Caco-2 (cell line): ENCODE measurements at places on chromosomes 1 and 21. TPM values are rescaled to one million over a fixed set of nuclear protein-coding genes. Genes with fewer than 3 reads are reported as not detected.

DNA sequence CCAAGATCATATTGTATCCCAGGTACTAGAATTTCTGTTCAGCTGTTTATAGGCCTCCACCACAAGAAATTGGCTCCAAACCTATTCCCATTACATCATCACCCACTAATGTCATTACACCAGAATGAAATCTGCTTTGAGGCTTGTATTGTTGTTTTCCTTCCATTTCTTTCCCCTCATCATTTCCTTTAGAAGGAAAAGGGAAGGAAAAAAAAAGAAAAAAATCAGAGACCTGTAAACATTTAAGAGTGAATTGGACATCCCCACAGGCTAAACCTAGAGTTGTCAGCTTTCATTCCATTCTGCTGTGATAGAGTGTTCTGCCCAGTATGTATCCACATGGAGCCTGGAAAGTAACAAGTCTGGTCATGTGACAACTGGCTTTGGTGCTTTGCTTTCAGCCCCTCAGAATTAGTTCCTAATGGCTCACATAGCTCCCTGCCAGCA lies 44.6 kb downstream of the NFYC start:
- no peaks in the 10 kb centered on the region for H3K4me1 ChIP-seq
- H3K36me3 ChIP-seq = no peaks in the 10 kb centered on the region; the same call in 1 of the 2 replicates
- H3K4me3 ChIP-seq = no peak overlapping the region
- H3K27me3 ChIP-seq = no peaks in the 10 kb centered on the region
- no peak for DNase-seq
- no peak overlapping the region for H3K27ac ChIP-seq

DNA sequence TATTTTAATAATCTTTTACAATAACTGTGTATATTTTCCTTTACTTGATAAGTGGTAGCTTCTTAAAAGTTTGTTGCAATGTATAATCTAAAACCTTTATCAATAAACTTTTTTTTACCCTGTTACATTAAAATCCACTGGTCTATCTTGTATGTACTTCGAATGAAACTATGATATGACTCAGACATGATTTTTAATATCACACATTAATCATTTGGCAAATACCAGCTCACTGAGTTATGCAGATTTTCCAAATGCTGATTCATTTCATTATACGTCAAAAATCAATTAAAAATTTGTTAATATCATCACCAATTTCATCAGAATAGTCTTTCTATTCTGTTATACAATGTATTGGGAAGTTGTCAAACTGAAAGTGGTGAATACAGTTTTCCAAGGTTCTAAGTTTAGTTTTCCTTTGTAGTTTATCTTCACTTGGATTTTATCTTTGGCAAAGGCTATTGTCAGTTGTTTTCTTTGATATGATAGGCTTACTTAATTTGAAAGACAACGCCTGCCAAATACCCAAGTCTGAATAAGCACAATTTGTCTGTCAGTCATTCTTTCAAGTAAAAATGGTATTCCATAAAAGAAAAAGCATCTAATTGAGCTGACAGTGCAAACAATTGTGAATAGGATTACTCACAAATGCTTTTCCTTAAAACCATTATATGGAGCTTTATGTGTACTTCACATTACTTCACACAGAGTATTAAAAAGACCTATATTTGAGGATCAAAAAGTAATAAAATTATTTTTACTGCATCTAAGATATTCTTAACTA lies 127.0 kb downstream of the NME7 start:
- H3K36me3 ChIP-seq = no peaks in the 10 kb centered on the region
- H3K4me1 ChIP-seq = no peaks in the 10 kb centered on the region
- no peaks in the 10 kb centered on the region for H3K27me3 ChIP-seq
- H3K4me3 ChIP-seq = no peak overlapping the region

- H3K4me1 ChIP-seq = no peaks in the 10 kb centered on the region
- no peak overlapping the region for H3K27ac ChIP-seq
- H3K27me3 ChIP-seq = no peaks in the 10 kb centered on the region
- DNase-seq = no peak
- no peaks in the 10 kb centered on the region for H3K36me3 ChIP-seq
- no peak overlapping the region for H3K4me3 ChIP-seq
Measured at GRCh38 chr21:29601047-29601446, 302.3 kb downstream of the BACH1 start.

DNA sequence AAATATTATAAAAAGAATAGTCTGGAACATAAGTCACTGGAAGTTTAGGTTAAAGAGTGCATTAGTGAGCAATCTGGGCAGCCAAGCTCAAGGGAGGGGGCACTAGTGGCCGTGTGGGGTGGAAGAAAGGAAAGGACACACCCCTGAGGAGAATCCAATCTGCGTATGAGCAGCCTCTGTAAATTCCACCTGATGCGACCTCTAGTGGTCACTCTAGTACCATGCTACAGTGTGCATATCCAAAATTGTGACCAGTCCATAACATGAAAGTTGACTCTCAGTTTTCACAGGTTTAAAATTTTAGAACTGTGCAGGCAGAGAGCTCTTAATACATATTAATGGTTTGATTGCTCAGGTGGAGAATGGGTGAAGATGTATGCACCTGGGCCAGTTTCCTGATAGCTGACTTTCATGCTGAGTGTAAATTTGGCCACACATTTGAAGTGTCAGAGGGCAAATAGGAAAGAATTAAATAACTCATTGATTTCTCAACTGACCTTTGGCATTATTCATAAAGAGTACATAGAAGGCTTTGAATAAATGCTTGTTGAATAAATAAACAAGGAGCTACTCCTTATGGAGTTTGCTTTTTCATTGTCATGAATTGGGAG lies 105.9 kb upstream of the C21orf91 start:
- no peak overlapping the region for H3K4me3 ChIP-seq
- no peaks in the 10 kb centered on the region for H3K27me3 ChIP-seq
- H3K36me3 ChIP-seq = no peaks in the 10 kb centered on the region
- H3K4me1 ChIP-seq = no peaks in the 10 kb centered on the region

The TCHHL1 gene
- total RNA-seq = not detected in 2 replicates

- no peak overlapping the region for H3K4me3 ChIP-seq
- H3K27ac ChIP-seq = no peak overlapping the region
- DNase-seq = no peak
- H3K27me3 ChIP-seq = no peaks in the 10 kb centered on the region
Measured at GRCh38 chr1:53541761-53542550, 82.8 kb downstream of the DMRTB1 start.

- H3K27me3 ChIP-seq = no peaks in the 10 kb centered on the region
- H3K36me3 ChIP-seq = no peaks in the 10 kb centered on the region
- H3K4me3 ChIP-seq = no peak overlapping the region
- no peak for DNase-seq
- no peaks in the 10 kb centered on the region for H3K4me1 ChIP-seq
Measured at GRCh38 chr1:84759756-84760155, 69.5 kb upstream of the SSX2IP start.

DNA sequence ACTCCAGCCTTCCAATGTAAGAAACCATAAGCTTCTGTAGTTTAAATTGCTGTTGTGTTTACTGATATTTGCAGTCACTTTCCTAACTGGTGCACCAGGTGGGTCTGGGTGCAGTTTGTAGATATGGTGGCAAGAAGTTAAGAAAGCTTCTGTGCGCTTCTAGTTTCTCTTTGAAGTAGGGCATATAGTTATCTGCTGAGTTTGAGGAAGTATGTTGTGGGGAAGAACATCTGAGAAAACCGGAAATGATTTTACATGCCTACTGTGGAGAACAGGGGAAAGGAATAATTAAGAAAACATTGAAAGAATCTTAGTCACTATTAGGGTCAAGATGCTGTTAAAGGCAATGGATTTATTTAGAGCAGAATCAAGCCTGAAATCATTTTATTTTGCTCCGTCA lies 14.9 kb upstream of the SLC44A5 start:
- H3K4me1 ChIP-seq = no peaks in the 10 kb centered on the region
- H3K27ac ChIP-seq = no peak overlapping the region
- no peak overlapping the region for H3K4me3 ChIP-seq
- no peaks in the 10 kb centered on the region for H3K36me3 ChIP-seq

The TRIM67 gene
- total RNA-seq = 0.54 and 0.58 TPM in 2 replicates

DNA sequence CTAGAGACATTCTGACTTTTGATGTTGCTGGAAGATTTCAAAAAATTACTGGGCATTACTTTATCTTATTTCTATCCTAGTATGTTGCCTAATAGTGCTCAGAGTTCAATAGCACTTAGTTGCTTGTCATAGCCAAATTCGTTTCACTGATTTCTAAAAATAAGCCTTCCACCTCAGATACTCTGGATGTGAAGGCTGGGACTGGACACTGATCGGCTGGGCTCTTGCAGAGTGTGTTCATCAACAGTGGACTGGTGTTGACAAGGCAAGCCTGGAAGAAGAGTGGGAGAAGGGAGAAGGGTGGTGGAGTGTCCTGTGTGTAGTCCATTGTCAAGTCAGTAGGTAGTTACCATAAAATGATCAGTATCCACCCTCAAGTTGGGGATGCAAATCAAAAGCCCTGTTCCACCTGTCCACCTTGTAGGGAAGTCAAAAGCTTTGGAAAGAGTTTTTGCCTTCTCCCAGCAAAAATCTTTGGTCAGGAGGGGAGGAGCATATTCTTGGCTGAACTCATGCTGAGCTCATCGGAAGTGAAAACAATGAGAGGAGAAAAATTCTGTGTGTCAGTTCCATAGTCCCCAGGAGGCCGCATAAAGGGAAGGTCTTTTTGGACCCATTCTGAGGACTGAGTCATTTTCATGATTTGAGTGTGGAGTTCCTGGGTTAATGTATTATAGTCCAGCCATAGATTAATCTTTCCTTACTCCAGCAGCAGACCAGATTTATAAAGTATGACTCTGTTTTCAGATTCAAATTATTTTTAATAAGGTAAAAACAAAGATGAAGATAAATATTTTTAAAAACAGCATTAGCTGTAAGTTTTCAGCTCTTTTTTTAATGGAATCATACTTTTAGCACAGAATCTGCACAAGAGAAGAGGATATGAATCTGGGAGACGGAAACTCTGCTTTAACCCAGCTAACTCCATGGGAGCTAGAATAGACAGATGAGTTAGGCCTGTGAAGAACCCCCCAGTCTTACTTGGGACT lies 99.5 kb upstream of the BMP8A start:
- H3K4me3 ChIP-seq = no peak overlapping the region
- peaks cover 30% of the 10 kb centered on the region for H3K4me1 ChIP-seq
- DNase-seq = no peak
- peaks cover 1% of the 10 kb centered on the region; the same call in 1 of the 2 replicates for H3K36me3 ChIP-seq
- H3K27ac ChIP-seq = no peak overlapping the region

GRCh38 chr1:23217421-23218115 lies at the start of gene HTR1D:
Gene HTR1D (minus strand): TSS chr1:23217502. CDS start chr1:23194219, 23,283 bp downstream.
- no peak within 1 kb of the TSS for H3K27ac ChIP-seq
- no peaks in the 10 kb centered on the region for H3K27me3 ChIP-seq
- peaks cover 7% of the 10 kb centered on the region for H3K4me1 ChIP-seq
- H3K4me3 ChIP-seq = peak within 1 kb of the TSS; percentile 71
- DNase-seq = peak; percentile 51

The TBX15 gene
- total RNA-seq = 0.11 TPM in 1 of 2 replicates, not detected in the other

GRCh38 chr1:211327346-211327921 lies 801 bp downstream of the TRAF5 start:
- peak overlapping the region; percentile 66 for H3K4me3 ChIP-seq
- H3K27ac ChIP-seq = peak overlapping the region; percentile 74
- H3K36me3 ChIP-seq = no peaks in the 10 kb centered on the region
- no peak for DNase-seq

- DNase-seq = peak; percentile 31
- no peak overlapping the region for H3K27ac ChIP-seq
- H3K4me3 ChIP-seq = no peak overlapping the region
- H3K27me3 ChIP-seq = no peaks in the 10 kb centered on the region
- peaks cover 6% of the 10 kb centered on the region for H3K4me1 ChIP-seq
- no peaks in the 10 kb centered on the region for H3K36me3 ChIP-seq
Measured at GRCh38 chr1:234912548-234913277, 215.9 kb downstream of the TOMM20 start.

DNA sequence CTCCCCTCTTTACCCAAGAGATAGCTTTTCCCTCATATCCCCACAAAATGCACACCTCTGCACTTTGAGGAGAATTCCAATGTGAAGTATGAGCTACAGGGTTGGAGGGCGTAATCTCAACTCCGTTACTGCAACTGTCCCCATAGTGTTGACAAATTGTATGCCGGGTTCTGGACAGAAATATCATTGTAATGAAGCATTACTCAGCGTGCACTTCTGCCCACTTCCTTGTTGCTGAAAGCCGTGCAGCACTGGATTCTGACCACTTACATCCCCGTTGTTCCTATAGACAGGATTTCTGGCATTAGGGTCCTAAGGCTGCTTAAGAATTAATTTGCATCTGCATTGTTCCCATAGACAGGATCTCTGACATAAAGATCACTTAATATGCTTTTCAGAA lies 205.6 kb downstream of the RHOU start:
- DNase-seq = no peak
- H3K27me3 ChIP-seq = no peaks in the 10 kb centered on the region
- H3K36me3 ChIP-seq = no peaks in the 10 kb centered on the region
- no peak overlapping the region for H3K27ac ChIP-seq
- H3K4me3 ChIP-seq = no peak overlapping the region

- H3K27ac ChIP-seq = no peak overlapping the region
- no peaks in the 10 kb centered on the region for H3K4me1 ChIP-seq
- no peaks in the 10 kb centered on the region for H3K36me3 ChIP-seq
- no peak overlapping the region for H3K4me3 ChIP-seq
- no peaks in the 10 kb centered on the region for H3K27me3 ChIP-seq
Measured at GRCh38 chr21:39014747-39015146, 168.5 kb downstream of the PSMG1 start.

DNA sequence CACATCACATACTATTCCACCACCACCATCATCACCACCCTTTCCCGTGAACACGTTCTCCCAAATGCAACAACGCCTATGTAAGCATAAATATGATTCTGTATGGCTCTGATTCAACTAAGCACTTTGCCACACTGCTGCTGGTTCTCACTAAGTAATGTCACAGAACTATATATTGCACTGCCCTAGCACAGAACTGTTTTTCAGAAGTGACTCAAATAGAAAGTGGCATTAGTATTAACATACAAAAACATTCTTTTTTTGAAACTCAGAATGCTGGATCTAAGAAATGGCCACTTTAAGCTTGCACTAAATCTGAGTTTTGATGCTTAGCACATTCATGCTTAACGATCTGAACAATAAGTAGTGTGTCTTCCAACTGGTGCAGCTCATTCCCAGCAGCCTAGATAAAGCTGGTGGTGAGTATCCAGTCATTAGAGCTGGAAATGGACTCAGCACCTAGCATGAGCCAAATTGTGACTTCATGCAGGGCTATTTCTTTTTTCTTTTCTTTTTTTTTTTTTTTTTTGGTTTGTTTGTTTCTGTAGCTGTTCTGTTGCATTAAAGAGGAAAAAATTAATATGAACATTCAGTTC lies 46.2 kb upstream of the ZC3H11B start:
- no peaks in the 10 kb centered on the region for H3K27me3 ChIP-seq
- no peak overlapping the region for H3K4me3 ChIP-seq
- no peak for DNase-seq
- H3K4me1 ChIP-seq = no peaks in the 10 kb centered on the region
- H3K27ac ChIP-seq = no peak overlapping the region
